ENCODE measurements at places on chromosomes 1 and 21.

- DNase-seq, result no peak
Measured at GRCh38 chr1:205077158-205077933, 6.9 kb downstream of the TMEM81 start.

DNA sequence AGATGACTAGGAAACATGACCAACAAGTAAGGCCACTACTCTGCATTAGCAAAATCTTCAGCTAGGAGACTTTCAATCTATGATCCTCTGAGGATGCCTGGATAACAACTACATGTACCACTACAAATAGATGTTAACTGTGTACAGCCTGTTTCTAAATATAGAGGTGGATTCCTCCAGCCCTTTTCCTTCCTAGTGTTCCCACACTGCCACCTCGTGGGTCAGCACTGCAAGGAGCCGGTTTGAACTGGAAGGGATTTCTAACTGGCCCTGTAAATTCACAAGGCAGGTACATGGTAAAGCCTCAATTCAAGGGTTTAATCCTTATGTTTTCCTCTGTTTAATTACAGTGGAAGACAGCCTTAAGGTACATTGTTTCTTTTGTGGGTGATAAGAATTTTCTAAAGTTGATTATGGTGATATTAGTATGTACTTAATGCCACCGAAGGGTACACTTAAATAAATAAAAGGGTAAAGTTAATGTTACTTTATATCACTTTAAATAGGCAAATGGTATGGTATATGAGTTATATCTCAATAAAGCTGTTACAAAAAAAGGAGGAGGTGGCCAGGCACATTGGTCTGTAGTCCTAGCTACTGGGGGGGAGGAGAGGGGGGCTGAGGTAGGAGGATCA is 14.4 kb downstream of the SMYD3 start:
- peak; percentile 22 for DNase-seq

DNA sequence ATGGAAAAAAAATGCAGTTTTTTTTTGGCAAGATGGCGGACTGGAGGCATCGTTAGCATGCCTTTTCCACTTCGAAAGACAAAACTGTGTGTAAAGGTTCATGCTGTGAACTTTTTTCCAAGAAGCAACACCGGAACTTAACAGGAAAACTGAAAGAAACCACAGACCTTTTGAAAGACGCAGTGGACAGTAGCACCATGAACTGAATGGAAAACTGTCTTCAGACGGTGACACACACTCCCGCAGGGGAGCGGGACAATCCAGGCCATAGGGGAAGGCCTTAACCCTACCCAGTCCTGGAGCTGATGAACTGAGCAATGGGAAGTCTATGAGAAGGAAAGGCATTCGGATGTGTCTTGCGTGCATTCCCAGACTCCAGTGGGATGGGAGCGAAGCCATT is 54.9 kb downstream of the NEK7 start:
- no peak for DNase-seq

- DNase-seq, result no peak
Measured at GRCh38 chr1:217506878-217507277, 124.0 kb downstream of the GPATCH2 start.

- DNase-seq, result no peak
Measured at GRCh38 chr1:195218428-195219212, 1389.6 kb downstream of the KCNT2 start.

DNA sequence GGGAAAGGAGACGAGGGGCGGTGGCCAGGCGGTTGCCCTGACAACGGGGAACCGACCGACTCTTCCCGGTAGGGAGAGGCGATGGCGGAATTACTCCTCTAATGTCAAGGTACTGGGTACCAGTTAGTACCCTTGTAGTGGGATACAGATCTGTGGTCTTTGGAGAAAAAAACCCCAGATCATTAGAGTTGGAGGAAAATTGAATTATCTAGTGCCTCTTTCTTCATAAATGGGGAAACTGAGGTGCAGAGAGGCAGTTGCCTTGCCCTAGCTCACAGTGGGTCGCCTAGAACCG is 545 bp upstream of the PEF1 start:
- no peak for DNase-seq

GRCh38 chr1:10943991-10944730 is 68.3 kb upstream of the TARDBP start:
- DNase-seq, result no peak

DNA sequence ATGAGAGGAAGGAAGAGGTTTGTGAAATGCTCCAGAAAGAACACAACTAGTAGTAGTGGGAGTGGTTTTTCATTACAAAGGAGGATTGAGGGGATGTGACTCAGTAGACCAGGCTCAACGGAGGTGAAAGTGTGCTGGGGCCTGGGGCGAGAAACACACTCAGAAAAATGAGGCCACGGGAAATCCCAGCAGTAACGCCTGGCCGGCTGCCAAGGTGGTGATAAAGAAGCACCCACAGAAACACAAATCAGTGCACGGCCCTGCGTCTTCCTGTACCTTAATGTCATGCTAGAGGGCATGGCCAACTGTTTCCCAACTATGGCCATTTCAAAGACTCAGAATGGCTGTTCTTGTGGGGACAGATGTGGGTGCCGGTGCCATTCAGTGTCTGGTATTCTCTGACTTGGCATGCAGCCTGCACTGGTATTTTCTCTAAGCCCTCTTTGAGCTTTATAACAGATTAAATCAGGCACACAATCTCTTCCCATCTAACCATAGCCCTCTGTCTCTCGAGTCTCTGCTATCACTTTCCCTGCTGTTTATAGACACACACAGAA is 38.2 kb downstream of the URB2 start:
- peak; percentile 72 for DNase-seq

- DNase-seq, result no peak
Measured at GRCh38 chr1:53583021-53583867, 124.0 kb downstream of the DMRTB1 start.

GRCh38 chr1:147351140-147351835 is 108.8 kb downstream of the CHD1L start:
- DNase-seq, result no peak

DNA sequence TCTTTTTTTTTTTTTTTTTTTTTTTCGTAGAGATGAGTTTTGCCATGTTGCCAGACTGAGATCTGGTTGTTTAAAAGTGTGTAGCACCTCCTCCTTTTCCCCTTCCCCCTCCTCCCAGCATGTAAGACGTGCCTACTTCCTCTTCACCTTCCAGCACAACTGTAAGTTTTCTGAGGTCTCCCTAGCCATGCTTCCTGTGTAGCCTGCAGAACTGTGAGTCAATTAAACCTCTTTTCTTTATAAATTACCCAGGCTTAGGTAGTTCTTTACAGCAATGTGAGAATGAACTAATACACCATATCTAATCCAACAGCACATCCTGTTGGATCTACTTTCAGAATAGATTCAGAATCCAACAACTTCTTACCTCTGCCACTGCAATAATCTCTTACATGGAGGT is 111.1 kb downstream of the CLIC6 start:
- DNase-seq, result no peak

- no peak for DNase-seq
Measured at GRCh38 chr1:234913278-234913649, 215.4 kb downstream of the TOMM20 start.

- DNase-seq, result no peak
Measured at GRCh38 chr1:162616848-162617247, 15.4 kb upstream of the DDR2 start.

GRCh38 chr1:15731735-15732685 is 4.0 kb upstream of the SLC25A34 start:
- no peak for DNase-seq

DNA sequence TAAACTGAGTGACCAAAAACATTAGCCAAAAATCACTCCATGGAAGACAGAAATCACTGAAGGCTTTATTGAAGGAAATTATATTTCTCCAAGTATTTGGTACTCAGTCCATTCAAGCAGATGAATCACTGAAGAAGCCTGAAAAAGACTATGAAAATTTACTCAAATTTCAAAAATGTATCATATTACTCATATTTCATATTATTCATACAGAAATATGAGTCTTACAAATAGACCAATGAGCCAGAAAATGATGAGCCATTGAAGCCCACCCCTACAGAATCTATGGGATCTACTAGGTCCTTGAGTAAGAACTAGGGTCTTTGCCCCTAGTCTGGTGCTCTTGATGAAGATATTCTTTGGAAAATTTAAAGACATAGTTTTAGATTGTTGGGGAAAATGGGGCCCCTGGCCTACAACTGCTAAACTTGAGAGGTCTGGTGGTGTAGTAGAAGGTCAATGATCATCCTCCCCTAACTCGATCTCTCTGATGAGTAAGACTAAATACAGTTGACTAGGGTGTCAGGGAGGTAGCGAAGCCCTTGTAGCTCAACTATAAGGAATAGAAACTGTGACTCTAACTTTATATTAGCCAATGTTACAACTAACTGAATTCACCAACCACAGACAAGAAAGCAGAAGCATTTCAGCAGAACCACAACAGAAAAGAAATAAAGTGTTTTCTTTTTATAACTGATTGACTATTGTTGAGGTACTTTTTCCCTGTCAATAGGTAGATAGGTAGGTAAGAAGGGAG is 81.0 kb downstream of the NOTCH2 start:
- no peak for DNase-seq

- no peak for DNase-seq
Measured at GRCh38 chr1:56543783-56544612, 35.4 kb downstream of the PLPP3 start.

DNA sequence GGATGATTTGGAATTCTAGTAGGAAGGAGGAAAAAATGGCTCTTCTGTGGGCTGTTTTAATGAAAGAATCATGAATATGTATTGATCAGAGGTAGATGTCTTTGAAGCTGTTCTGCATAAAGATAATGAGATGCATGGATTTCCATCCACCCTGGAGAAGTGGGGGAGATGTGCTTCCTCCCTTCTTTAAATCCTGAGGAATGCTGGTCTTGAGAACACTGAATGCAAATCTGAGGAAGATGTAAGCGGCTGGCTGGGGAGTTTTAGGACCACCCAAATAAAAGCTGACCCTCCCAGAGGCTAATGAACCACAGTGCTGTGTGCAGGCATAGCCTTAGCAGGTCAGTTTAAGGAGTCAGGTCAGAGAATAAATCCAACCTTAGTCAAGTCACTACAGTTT is 37.3 kb downstream of the ZMYND12 start:
- no peak for DNase-seq

DNA sequence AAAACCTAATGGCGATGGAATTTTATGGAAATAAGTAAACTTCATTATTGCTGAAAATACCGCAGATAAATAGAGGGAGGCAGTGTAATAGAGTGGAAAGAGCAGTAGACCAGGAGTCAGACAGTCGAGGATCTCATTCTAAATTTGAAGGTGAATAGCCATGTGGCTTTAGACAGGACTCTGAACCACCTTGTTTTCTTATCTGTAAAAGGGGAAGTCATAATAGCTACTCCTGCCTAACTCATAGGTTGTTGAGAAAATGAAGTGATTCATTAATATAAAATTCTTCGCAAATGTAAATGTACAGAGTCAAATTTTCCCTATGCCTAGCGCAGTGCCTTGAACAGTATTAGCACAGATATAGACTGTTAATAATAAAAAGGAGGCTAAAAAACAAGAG is 14.8 kb downstream of the RPS6KC1 start:
- DNase-seq, result no peak

- DNase-seq, result no peak
Measured at GRCh38 chr1:51843948-51844347, 34.6 kb downstream of the NRDC start.

DNA sequence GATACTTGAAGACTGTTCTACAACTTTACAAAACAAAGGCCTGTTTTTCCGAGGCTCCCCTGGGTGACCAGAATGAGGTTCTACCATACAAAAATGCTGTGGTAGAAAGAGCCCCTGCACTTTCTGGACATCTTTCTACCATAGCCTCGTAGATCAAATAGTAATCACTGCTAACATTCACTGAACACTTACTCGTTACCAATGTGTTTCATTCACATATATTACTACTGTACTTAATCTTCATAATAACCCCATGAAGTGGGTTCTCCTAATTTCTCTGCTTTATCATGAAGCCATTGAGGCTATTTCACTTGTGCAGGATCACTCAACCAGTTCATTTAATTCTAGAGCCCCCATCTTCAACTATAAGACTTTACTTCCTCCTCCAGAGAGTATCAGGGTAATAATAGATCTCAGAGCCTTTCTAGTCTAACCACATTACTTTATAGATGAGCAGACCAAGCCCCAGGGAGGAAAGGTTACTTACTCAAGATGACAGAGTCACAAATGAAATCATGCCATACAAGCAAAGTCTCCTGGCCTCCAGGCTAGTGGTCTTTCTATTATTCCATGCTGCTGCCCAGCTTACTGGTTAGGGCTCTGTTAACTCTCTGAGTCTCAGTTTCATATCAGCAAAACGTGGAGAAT is 46.7 kb upstream of the OSBPL9 start:
- no peak for DNase-seq

DNA sequence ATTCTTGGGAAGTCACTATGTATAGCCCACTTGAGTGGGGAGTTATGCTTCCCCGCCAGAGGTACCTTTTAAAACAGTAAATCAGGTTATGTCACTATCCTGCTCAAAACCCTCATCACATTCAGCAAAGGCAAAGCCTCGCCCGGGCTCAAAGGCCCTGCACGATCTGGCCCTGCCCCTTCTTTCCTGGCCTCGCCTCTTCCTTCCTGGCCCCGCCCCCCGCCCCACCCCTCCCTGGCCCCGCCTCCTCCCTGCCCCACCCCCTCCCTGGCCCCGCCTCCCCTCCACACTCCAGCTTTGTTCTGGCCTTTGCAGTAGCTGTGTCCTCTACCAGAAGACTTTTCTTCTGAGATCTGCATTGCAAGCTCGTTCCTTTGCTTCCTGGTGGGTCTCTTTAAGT is 6.6 kb downstream of the LDLRAD2 start:
- DNase-seq, result peak; percentile 11

GRCh38 chr1:181482001-181482430 is 1.3 kb upstream of the CACNA1E start:
- no peak for DNase-seq

DNA sequence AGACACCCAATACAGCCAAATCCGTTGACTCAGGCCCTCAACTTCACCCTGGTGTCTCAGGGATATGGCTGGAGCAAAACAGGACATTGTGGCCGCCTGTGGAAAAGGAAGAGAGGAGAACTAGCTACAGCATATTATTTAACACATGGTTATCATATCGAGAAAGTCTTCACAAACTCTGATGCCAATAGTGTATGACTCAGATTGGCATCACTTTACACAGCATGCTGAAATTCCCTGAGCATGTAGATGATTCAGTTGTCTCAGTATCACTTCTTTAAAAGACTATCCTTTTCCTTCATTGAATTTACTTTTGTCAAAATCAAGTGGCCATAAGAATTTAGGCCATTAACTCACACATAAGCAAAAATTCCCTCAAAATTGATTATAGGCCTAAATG is 20.1 kb downstream of the HSD3B2 start:
- DNase-seq, result no peak

GRCh38 chr1:5896706-5897660 is 95.2 kb downstream of the NPHP4 start:
- no peak for DNase-seq

- no peak for DNase-seq
Measured at GRCh38 chr21:28705616-28706015, 287.1 kb downstream of the LTN1 start.

- DNase-seq, result no peak
Measured at GRCh38 chr1:24782689-24783088, 37.4 kb downstream of the CLIC4 start.
